ENCODE measurements at places on chromosomes 7 and 10.
A peak's percentile ranks its signal among the peaks of the same experiment; 100 is the strongest.

GRCh38 chr7:99112097-99112496 is 31.8 kb downstream of the SMURF1 start:
- DNase-seq, result no peak

DNA sequence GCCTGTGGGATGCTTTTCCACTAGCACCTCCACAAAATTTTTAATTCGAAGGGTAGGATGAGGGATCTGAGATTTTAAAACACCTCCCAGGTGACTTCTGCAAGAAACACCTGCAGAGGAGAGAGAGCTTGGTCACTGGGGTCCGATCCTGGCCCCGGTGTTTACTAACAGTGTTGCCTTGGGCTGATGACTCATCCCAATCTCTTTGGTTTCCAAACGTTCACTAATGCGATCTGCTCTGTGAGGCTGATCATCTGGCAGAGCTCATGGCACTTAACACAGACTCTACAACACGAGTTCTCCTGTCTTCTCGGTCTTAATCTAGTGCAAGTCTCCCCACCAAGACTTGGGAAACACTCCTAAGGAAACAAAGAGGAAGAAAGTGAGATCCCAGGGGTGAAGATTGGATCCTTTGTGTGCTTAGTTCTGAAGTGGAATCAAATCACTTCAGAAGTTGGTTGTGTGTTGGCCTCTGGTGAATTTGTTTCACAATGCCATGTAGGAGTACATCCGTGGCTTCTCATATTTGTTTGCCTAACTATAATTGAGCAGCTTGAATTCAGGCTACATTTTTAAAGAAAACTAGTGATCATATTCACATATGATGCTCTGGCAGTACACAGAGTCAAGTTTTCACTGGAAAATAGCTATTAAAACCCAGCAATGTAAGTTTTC is 407.9 kb downstream of the NRG3 start:
- no peak for DNase-seq

DNA sequence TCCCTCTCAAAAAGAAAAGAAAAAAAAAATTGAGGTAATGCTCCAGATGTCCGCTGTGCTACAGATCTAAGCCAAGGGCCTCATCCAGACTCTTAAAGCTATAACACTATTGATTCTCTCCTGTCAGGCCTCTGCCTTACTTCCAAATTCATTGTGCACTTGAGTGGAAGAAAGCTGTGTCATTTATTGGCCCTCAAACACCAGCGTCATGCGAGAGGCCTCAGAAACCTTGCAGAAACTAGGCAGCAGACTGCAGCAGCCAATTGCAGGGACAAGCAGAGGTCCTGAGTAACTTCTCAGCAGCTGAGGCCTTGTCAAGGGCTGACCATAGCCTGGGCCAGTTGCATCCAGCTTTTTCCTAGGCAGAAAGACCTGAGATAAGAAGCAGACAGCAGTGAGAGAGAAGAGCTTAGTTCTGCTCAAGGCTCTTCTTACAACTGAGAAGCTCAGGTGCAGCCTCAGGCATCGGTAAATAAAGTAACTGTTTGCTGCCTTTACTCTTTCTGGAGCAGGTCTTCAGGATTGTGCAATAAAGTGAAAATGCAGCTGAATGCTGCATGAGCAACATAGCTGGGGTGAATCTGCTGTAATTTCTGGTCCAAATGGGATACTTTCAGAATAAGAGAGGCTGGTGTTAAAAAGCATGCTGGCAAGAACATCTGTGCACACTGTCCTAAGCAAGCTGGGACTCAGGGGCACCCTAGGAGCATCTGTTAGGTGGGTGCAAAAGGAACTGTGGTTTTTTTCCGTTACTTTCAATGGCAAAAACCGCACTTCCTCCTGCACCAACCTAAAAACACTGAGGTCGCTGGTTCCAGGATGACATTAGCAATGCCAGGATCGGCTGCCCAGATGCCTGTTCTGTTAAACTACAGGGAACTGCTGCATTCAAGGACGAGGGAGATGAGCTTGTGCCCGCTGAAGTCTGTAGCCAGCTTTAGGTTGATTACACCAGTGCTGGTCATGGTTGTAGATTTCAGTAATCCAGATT is 181.8 kb upstream of the PFKP start:
- DNase-seq, result no peak

- no peak for DNase-seq
Observed at GRCh38 chr10:3321123-3321522, 148.5 kb upstream of the PITRM1 start.

DNA sequence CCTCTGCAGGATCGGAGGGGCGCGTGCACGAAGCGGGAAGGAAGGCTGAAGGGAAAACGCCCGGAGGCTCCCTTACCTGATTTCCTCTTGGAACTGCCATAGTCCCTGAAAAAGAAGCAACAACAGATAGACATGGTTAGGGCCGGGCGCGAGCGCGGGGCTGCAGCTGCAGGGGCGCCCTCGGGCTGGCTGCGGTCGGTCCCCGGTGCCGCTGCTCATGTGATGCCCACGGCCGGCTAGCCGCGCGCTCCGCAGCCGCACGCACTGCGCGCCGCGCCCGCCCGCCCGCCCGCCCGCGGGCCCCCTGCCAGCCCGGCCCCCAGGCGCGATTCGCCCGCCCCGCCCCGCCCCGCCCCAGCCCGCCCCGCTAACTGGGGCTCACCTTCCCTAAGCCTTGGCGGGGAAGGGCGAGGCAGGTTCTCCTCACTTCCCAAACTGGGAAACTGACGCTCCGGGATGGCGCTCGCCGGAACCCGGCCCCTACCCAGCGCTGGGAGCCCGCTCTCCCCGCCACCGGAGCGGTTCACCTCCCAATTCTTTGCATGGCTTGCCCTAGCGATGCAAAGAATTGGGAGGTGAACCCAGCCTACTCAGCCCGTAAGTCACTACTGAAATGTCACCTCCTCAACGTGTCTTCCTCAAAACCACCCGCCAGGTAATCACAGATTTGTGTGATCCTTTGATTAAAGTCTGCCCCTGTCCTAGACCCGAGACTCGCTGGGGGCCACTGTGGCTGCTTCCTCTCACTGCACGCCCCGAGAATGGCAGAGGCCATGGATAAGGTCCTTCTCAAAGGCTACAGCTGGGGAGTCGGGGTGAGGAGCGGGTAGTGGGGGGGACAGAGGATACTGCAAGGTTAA is 162.2 kb downstream of the SH3PXD2A start:
- DNase-seq, result peak; percentile 36

DNA sequence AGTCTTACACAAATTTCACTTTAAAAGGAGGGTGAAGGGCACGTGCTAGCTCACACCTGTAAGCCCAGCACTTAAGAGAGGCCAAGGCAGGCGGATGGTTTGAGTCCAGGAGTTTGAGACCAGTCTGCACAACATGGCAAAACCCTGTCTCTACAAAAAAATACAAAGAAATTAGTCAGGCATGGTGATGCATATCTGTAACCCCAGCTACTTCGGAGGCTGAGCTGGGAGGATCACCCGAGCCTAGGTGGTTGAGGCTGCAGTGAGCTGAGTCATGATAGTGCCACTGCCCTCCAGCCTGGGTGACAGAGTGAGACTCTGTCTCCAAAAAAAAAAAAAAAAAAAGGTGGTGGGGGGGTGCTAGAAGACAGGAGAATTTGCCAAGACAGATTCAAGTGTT is 237.3 kb upstream of the KLF14 start:
- peak; percentile 64 for DNase-seq

DNA sequence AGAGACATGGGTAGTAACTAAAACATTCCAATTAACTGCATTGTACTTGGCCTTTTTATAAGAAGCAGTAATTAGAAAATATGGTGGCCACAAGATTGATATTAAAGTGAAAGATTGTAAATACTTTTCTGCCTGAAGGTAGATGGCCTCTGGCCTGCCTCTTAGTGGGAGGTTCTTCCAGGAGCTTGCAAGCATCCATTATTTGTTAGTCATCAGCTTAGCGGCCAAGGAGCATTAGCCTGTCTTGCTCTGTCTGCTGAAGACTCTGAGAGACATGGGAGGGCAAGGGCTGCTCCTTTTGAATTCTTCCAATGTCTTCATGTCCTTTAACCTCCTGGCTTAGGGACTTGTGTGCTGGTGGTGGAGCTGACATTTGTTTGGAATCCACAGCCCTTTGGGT is 80.4 kb downstream of the TCF7L2 start:
- no peak for DNase-seq

DNA sequence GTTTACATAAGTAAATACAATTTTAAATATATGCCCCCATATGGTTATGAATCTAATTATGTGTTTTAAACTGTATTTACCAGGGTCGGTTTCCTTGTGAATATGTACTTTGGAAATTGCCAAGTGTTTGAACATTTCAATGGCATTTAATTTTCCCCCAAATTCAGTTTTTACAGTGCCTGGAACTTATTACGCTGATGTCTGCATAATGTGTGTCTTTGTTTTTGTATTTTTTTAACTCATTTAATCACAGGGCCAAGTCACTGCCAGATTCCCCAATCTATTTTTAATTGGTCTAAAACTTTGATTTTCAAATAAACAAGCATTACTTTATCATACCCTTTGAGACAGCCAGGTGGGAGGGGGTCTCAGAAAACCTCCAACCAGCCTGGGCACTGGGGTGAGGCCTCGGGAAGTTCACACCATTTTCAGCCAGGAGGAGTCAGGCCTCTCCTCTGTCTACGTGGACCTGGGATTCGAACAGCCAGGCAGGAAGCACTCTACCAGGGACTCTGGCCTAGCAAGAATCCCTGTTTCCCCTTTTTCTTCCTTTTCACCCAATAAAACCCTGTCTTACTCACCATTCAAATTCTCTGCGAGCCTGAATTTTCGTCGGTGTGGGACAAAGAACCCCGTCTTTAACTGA is 151.5 kb upstream of the COL1A2 start:
- no peak for DNase-seq

- no peak for DNase-seq
Observed at GRCh38 chr7:127089146-127089545, 163.6 kb downstream of the GRM8 start.

- DNase-seq, result no peak
Observed at GRCh38 chr7:3712841-3713240, 411.8 kb downstream of the SDK1 start.

DNA sequence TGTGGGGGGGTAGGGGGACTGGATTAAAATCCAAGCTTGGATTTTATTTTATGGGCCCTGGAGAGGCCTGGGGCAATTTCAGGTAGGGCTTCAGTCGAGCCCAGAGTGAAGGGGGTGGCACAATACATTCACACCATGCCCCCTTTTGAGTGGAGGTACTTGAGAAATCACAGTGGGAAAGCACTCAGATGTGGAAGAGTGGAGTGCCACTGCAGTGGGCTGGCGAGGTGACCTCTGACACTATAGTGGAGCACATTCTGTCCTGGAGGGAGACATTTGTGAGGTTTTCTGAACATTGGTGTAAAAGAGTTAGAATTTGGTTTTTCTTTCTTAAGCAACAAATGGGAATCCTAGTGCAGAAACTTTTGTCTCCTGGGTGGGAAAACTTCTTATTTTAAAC is 143.2 kb downstream of the WNT2 start:
- no peak for DNase-seq

- no peak for DNase-seq
Observed at GRCh38 chr10:20593649-20594048, 303.5 kb downstream of the NEBL start.

GRCh38 chr7:154202002-154202401 is 149.8 kb downstream of the DPP6 start:
- no peak for DNase-seq

DNA sequence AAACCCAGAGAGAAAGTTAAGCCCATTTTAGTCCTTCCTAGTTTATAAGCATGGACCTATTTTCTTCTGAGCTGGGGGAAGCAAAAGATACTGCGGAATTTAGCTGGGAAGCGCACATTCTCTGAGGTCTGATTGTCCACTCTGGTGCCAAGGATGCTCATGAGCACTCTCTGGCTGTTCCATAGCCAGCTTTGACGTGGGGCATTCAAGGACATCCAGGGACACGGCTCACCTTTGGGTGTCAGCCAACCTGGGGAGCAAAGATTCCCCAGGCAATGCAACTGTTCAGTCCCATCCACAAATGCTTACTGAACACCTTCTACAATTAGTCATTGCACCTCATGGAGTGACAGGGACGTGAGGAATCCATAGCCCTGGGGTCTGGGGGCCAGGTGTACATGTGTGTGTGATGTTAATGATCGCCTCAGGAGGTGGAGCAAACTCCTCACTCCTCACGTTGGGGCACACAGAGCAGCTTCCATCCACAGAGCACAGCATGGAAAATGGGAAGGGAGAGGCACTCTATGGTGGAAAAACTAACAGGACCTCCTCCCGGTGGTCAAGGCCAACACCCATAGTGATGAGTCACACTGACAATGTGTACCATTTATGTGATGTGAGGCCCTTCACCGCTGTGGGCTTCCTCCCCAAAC is 67.5 kb upstream of the IGFBP3 start:
- no peak for DNase-seq

DNA sequence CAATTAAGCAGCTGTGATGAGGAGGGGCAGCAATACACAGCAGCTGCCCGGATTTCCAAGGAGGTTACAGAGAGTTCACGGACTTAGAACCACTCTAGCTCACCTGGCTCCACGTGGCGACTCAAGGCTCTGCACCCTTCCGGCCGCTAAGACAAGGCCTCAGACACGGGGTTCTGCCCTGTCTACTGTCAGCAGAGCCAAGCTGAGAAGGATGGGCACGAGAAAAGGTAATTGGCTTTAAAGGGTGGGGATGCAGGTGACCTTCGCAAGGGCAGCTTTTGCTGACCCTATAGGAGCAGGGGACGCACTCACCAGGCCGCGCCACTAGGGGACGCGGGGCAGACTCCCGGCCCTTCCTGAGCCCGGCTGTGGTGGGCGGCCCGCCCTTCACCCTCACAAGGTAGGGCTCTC is 152.4 kb downstream of the KIF20B start:
- no peak for DNase-seq

GRCh38 chr7:45176886-45177731 is 19.5 kb downstream of the RAMP3 start:
- no peak for DNase-seq

- DNase-seq, result no peak
Observed at GRCh38 chr7:104772405-104773345, 241.3 kb upstream of the KMT2E start.

GRCh38 chr7:76281706-76282343 is 20.6 kb upstream of the HSPB1 start:
- no peak for DNase-seq

- no peak for DNase-seq
Observed at GRCh38 chr7:143908120-143908519, 6.1 kb upstream of the TCAF1 start.

DNA sequence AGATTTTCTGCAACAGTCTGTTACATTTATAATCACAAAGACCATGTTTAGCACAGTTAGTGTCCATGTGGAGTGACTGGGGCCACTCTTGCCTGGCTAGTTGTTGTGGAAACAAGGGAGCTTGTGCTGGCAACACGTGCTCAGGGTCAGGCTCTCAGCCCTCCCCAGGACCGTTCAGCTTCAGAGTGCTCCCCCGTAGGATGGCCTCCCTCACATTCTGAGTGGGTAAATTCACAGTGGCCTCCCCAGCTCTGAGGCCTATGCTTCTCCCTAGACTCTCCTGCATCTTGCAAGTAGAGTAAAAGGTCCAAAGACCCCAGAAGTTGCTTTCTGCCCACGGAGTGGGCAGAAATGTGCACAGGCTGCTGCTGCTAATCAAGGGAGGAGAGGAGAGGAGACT is 122.3 kb downstream of the ADCY1 start:
- DNase-seq, result no peak

DNA sequence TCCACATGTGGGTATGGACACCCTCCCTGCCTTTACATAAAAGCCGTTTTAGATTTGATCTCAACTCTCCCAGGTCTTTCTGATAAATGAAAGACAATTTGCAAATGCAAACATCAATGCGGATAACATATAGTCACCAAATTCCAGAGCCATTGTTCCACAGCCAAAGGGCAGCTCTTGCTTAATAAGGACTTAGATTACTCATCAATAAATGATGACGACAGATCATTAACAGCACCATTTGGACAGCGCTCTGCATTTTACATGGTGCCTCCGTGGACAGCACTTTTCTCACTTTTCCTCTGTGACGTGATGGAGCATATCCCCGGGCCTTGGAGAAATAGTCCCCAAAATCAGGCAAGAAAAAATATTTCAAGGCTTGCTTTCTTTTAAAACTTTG is 370.3 kb upstream of the CELF2 start:
- no peak for DNase-seq
